Hepatic stellate cell (primary cell): ENCODE measurements at places on chromosomes 1 and 21.

- no peak for DNase-seq
Measured at GRCh38 chr1:53371851-53372250, 44.0 kb upstream of the LRP8 start.

GRCh38 chr1:29621826-29622435 is 385.6 kb downstream of the PTPRU start:
- no peak for DNase-seq

GRCh38 chr1:61254634-61255357 is 172.4 kb downstream of the NFIA start:
- peak; percentile 33 for DNase-seq

GRCh38 chr1:99619583-99619982 is 26.3 kb upstream of the PALMD start:
- no peak for DNase-seq

- peak; percentile 55 for DNase-seq
Measured at GRCh38 chr1:209590405-209590804, 6.9 kb downstream of the CAMK1G start.

DNA sequence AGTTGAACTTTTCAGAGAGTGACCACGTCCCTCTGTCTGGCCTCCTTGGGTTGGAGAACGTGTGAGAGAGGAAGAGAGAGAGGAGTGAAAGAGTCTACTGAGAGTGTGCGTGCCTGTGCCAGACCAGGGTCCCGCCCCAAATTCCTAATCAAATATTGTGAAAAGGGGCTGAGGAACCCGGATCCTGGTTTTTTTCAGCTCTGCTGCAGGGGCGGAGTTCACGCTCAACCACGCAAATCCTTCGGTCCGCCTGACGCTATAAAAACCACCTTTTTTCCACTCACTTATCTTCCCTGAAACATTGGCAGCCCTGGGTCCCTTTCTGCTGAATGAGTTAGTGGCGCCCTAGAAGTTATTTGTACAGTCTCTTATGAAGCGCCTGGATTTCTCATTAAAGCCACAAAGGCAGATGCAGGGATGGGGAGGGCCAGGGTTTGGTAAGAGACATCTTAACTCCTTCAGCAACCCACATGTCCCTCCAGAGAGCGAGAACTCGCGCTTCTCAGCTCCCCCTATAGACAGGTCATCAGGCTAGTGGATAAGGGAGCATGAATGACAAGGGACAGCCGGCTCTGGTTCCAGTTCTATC is at the start of gene FMOD:
FMOD (minus strand) TSS at position 86 of the 589 bp plus-strand sequence. CDS start 2,852 bp downstream, outside the sequence.
- peak; percentile 69 for DNase-seq

DNA sequence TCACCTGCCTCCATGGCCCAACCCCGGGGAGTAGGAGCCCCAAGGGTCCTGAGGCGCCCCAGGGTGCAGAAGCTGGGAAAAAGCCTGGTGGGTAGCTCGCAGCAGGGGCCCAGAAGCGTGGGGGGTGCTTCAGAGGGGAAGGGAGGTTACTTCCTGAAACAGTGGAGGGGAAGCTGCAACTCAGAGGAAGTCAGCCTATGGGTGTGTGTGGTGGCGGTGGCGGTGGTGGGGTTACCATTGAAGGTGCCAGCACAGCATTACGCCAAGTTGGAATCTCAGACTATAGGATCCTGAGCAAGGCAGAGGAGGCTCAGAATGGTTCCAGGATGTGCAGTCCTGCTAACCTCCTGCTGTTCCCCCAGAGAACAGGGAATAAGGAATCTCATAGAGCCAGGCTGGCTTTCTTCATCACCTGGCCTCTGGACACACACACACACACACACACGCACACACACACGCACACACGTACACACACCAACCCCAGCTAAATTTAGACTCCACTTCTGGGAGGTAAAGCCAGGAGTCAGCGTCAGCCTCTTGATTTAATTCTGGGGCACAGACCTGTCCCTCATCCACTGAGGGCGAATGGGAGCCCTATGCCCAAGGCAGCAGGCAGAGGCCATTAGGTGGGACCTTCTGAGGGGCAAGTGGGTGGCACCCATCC is 1.3 kb downstream of the DENND4B start:
- DNase-seq: peak; percentile 58

DNA sequence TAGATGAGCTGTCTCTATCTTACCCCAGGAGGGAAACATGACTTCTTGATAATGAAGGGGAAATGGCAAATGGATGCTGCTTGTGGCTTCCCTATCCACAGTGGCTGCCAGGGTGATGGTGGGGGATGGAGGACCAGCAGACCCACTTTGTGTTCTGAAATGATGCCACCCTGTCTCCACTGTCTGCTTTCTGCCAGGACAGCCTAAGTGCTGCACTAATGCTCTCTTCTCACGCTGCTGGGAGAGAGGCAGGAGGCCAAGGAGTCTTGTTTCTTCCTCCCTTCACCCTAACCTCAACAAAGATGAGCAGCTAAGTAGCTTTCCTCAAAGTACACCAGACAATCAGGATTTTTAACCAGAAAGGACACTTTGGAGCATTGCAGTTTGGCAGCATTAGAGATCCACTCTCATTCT is 36.6 kb downstream of the XCL1 start:
- no peak for DNase-seq

- no peak for DNase-seq
Measured at GRCh38 chr1:160243767-160244166, 18.6 kb downstream of the DCAF8 start.

DNA sequence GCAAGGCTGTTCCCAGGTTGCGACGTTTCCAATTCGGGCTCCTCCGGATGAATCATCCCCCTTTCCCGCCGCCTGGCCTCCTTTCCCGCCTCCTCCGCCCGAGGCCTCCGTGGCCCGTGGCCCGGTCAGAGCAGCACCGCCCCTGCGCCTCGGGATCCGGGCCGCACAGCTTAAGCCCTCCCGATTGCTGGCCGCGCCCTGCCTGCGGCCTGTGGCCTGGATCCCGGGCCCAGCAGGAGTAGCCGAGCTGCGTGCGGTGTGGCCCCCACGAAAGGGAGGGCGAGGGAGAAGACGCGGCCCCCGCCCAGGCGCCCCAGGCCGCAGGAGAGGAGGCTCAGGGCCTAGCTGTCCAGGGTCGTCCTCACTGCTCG is 1.0 kb downstream of the TMEM200B start:
- peak; percentile 91 for DNase-seq

DNA sequence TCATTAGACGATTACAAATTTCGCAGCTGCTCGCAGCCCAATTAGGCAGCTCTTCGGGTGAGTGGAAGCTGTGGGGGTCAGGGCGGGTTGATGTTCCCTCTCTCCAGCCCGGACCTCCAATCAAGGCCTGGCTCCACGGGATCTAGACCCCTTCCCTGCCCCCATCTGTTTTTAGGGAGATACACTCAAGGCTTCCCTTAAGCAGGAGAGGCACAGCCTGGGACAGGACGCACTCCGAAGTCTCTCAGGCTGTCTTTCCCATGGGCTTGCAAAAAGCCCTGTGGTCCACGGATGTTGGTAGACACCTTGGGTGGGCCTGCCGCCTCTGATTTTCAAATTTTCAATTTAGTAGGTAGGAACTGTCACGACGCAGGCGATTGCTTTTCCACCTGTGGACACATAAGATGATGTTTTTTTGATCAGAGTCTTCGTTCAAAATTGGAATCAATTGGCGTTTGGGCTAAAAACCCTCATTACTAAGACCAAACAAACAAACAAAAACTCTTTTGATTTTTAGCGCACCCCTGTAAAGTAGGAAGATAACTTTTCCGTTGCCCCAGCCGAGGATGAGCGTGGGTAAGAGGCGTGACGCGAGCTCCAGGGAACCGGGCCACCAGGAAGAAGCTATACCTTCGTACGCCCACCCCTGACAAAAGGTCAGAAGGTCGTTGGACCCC is 2.5 kb upstream of the LHX8 start:
- DNase-seq: no peak

GRCh38 chr21:41573902-41574690 is 66.1 kb upstream of the TMPRSS2 start:
- no peak for DNase-seq

DNA sequence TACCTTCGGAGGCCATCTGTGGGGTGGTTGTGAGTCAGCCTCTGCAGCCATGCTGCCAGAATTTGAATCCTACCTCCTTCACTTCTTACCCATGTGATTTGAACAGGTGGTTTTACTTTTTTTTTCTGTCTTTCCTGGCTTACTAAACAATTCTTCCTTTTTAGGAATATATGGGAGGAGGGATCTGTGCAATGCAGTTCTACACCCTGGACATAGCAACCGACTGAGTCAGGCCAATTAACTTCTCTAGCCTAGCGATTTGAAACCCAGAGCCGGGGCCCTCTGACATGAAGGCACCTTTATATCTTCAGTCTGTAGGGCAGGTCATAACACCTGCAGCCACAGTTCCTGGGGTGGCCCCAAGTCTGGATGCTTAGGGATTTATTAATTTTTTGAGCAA is 83.6 kb downstream of the ST6GALNAC3 start:
- no peak for DNase-seq

- peak; percentile 94 for DNase-seq
Measured at GRCh38 chr21:45974073-45975019, 7.2 kb upstream of the COL6A1 start.

- DNase-seq: no peak
Measured at GRCh38 chr1:62194651-62195544, at the start of gene L1TD1. TSS of gene L1TD1 (plus strand) at chr1:62194849. CDS start at chr1:62206629, 11,780 bp downstream.

DNA sequence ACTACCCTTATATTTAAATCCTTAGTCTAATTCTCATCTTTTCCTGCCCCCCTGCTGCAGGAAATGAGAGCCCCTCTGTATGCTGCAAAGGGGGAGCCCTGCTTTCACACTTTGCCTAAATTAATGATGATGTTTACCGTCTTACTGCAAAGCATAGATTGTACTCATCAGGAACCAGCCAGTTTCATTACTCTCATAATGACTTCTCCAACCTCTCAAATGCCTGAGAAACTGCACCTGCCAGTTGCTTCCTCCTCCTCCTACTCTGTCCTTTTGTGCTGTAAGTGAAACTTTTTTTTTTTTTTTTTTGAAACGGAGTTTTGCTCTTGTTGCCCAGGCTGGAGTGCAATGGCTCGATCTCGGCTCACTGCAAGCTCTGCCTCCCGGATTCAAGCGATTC is 101.7 kb downstream of the ADSS2 start:
- no peak for DNase-seq

- DNase-seq: no peak
Measured at GRCh38 chr1:88333086-88333695, 350.9 kb upstream of the PKN2 start.

DNA sequence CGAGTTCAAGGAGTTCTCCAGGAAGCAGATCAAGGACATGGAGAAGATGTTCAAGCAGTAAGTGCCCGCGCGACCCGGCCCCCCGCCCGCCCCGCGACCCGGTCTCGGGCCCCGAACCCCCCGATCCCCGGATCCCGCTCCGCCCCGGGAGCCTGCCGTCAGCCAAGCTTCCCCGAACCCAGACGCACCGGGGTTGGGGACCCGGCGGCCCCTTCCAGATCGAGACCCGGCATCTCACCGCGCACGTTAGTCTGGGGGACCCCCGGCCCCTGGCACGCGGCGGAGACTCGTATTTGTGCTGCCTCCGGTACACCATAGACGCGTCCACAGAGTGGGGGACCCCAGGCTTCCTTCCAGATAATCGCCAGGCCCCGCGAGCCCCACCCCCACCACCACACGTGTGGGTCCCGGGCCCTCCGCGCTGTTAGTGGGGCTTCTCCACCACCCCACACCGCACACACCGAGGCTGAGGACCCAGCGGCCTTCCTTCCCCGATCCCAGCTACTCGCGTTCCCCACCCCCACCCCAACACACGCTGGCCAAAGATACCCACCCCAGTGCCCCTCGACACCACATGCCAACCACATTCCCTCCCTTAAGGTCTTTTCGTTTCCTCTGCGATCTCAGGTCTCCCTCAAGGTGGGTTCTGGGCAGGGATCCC is 665 bp downstream of the EFHD2 start:
- DNase-seq: no peak

DNA sequence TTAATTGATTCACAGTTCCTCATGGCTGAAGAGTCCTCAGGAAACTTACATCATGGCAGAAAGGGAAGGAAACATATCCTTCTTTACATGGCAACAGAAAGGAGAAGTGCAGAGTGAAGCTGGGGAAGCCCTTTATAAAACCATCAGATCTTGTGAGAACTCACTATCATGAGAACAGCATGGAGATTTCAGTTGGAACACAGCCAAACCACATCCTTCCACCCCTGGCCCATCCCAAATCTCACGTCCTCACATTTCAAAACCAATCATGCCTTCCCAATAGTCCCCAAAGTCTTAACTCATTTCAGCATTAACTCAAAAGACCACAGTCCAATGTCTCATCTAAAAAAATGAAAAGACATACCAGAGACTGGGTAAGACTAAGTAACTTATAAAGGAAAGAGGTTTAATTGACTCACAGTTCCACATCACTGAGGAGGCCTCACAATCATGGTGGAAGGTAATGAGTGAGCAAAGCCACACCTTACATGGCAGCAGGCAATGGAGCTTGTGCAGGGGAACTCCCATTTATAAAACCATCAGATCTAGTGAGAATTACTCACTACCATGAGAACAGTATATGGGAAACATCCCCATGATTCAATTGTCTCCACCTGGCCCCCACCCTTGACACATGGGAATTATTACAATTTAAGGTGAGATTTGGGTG is 105.2 kb downstream of the MRPL39 start:
- DNase-seq: no peak

GRCh38 chr21:37565530-37566223 is 199.1 kb downstream of the DYRK1A start:
- no peak for DNase-seq

DNA sequence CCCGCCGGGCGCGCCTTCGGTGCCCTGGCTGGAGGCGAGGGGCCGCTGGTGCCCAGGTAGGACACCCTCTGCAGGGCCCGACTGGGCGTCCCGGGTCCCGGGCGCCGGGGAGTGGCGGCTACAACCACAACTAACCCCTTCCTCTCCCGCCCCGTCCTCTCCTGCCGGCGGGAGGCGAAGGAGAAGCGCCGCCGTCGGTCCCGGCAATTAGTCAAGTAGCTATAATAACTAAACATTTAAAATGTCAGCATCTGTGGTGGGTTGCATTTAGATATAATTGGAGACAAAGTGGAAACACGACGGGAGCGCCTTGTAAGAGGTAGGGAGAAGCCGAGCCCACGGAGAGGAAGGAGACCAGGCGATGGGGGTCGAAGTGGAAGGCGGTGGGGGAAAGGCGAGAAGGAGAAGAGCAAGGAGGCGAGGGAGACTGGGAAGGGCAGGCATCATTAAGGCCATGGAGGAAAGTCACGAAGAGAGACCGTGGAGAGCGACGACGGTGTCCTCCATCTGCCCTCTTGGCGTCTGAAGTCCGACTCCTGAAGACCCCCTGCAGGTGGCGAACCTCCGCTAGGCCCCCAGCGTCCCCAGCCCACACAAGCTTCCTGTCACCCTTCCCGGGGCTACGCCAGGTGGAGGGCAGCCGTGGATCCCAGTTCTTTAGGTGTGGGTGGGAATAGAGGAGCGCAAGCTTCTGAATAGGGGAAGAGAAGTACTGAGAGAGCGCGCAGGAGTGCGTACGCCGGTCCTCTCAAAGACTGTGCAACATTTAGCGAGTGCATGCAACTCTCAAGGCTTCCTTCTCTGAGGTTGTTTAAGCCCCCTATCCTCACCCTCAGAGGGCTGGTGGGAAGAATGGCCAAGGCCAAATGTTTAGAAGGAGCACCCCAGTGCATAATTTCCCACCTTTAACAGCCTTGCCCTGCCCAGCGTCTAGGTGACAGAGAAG is 1.6 kb downstream of the CNIH3 start:
- DNase-seq: no peak

- no peak for DNase-seq
Measured at GRCh38 chr1:161739865-161740566, 9.6 kb upstream of the DUSP12 start.
